Stimulated activated naive CD4-positive, alpha-beta T cell treated with Interleukin-2 at 50 U/mL for 16 hours (primary cell): ENCODE measurements at places on chromosomes 5 and 9.

DNA sequence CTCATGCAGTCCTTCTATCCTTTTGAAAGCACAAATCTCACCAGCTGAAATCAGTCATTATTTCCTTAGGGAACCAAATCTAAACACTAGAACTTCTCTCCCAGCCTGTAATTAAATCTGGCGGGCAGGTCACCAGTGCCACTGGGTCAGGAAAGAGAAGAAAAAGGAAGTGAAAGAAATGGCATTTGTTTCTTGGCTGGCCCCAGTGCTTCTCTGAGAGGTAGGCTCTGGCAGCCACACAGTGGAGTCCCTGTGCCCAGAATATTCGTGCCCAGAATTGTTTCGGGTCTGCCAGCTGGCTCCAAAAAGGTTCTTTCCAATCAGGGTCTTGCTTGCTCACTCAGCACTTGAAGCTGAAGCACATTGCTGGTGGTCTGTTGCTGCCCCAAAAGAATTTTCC is 133.9 kb upstream of the MTAP start:
- no peak for DNase-seq

GRCh38 chr9:134130503-134131375 is 5.1 kb upstream of the WDR5 start:
- DNase-seq: no peak

GRCh38 chr9:91043056-91043810 is 241.6 kb downstream of the SYK start:
- DNase-seq: no peak

DNA sequence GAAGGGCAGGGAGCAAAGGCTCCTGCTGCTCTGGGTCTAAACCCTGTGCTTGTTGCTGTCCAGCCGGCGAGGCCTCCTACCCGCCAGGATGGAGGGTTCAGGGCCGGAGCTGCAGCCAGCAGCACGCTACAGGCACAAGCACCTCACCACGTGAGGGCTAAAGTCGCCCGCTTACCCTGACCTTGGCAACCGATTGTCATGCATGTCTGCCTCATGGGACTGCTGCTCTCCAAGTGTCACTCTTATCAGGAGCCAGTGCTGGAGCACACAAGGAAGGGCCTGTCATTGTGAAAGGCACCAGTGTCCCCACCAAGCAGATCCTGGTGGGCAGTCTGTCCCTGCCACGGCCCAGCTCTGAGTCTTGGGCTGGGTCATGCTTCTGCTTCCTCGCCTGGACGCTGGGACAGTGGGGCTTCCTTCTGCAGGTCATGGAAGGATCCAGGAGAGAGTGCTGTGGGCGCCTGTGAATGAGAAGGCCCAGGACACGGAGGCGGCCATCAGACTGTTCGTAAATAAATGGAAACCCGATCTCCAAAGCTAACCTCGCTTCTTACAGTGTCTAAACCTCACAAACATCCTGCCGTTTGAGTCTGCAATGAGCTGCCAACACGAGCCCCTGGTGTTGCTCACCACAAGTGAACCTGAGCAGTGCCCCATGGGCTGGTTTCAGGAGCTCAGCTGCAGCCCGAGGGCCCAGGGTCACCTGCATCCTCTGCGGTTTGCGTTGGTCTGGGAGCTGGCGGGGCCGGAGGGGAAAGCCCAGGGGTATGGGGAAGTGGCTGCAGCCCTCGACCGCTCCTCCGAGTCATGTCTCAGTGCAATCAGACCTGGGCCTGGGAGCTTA is 58.2 kb upstream of the RXRA start:
- DNase-seq: no peak

DNA sequence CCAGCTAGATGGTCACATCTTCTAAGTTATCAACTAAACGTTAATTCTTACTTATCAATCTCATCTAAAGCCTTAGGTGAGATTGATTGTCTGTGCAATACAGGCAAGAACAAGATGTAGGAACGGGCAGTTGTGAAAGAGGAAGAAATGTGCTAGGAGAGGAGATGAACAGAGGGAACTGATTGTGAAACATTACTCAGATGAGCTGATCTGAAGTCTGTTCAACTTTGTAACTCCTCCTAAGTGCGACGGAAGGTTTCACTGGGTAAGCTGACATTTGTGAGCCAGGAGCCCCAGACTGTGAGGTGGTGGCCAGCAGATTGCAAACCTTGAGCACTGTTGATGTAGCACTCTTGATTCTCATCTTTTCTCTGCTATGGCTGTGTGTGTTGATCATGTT is 204.1 kb downstream of the CD180 start:
- no peak for DNase-seq

GRCh38 chr5:64865662-64866061 is 96.9 kb downstream of the CWC27 start:
- DNase-seq: no peak

- no peak for DNase-seq
Observed at GRCh38 chr9:125659201-125659840, 47.7 kb downstream of the MAPKAP1 start.

GRCh38 chr9:69671311-69671878 is 776 bp downstream of the APBA1 start:
- DNase-seq: no peak

- no peak for DNase-seq
Observed at GRCh38 chr9:75907329-75907728, 16.9 kb downstream of the PCSK5 start.

DNA sequence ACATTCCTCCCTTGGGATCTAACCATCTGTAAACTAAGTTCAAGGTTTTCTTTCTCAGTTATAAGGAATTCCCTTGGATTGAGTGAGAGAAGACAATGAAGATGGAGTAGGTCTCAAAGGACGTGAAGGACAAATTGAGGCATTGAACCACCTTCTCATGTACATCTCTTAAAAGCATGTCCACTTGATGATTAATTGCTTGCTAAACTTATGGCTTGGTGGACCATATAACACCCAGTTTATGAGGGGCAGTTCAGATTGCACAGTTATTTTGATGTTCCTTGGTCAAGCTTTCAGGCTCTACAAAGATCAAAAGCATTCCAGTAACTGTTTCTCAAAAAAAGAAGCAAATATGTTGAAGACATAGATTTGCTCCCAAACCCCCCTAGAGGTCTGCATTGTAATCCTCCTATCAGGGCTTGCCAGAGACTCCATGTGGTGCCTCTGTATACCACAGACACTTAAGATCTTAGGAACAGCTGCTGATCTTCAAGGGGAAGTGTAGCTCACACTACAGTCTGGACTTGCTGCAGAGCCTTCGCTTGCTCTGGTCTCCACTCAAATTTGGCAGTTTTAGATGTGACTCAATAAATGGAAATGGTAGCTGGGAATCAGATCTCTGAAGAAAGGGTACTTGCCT is 56.9 kb upstream of the ALDH1A1 start:
- no peak for DNase-seq

GRCh38 chr9:108766626-108767161 is 89.1 kb downstream of the ACTL7B start:
- DNase-seq: no peak

DNA sequence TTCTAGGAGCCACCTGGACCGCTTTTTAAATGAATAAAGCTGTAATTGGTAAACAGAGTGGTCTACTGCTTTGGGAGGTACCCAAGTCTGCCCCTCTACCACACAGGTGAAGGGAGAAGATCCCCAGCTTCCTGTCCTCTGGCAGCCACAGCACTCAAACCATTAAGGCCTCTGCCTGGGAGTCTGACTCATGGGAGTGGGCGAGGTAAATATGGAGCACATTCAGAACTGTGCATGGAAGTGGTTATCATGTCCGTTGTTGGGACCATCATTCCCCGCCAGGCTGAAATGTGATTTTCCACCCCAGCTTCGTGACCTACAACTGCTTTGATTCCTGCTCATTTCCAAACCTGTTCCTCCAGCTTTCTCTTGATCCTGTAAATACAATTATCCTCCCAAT is 59.5 kb upstream of the ALDH1B1 start:
- DNase-seq: no peak

- no peak for DNase-seq
Observed at GRCh38 chr5:20105915-20106314, 117.9 kb upstream of the CDH18 start.

DNA sequence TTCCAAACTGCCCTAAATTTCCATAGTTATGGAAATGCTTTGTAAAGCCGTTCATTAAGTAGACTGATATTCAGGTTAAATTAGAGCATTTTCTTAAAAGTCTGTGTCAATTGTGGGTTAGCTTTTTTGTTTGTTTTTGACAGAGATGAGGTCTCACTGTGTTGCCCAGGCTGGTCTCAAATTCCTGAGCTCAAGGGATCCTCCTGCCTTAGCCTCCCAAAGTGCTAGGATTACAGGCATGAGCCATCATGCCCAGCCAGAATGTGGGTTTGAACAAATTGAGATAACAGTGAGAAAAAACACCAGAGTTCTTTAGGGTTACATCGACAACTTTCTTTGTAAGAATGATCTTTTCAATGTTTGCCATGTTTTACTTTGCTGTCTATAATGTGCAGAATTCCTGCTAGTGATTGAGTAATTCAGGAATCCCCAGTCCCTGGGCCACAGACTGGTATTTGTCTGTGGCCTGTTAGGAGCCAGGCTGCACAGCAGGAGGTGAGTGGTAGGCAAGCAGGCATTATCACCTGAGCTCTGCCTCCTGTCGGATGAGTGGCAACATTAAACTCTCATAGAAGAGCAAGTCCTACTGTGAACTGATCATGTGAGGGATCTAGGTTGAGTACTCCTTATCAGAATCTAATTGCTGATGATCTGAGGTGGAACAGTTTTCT is 80.5 kb downstream of the RAI14 start:
- DNase-seq: no peak

- DNase-seq: no peak
Observed at GRCh38 chr5:159430361-159431012, 100.2 kb upstream of the IL12B start.

- DNase-seq: no peak
Observed at GRCh38 chr5:125198270-125198974, 452.0 kb upstream of the ZNF608 start.

DNA sequence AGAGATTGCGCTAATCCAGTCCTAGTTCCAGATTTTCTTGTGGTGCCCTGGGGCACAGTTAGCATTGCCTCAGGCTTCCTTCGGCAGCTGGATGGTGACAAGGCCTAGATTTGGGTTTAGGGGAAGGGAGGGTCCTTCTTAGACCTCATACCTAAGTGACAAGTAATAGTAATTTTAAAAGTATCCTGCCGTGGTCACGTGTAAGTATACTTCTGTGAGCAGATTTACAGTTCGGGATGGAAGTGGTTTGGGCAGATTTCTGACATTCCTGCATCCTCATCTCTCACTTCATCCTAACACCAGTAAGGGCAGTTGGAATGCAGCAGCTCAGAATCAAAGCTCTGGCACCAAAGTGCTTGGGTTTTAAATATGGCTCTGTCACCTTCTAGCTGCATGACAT is 71.6 kb downstream of the LRRC70 start:
- DNase-seq: no peak

DNA sequence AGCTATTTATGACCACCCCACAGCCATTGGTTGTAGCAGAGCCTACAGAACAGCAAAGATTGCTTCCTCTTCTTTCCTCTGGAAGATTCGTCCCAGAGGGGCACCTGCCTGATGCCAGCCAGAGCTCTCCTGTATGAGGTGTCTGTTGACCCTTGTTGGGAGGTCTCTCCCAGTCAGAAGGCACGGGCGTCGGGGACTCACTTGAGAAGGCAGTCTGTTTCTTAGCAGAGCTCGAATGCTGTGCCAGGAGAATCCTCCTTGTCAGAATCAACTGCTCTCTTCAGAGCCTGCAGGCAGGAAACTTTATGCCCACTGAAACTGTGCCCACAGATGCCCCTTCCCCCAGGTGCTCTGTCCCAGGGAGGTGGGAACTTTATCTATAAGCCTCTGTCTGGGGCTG is 479.5 kb upstream of the IZUMO3 start:
- no peak for DNase-seq

DNA sequence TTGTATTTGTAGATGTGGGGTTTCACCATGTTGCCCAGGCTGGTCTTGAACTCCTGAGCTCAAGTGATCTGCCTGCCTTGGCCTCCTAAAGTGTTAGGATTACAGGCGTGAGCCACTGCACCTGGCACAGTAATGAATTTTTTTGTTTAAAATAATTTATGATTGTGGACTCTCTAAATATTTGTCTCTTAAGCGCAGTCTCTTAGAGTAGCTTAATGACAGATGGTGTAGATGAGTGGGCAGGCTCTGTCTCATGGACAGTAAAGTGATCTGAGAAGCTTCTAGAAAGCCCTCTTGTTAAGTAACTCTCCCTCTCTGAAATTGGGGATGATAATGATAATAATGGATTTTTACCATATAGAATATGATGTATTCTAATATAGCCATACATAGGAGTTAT is 47.5 kb upstream of the KIAA1958 start:
- no peak for DNase-seq

DNA sequence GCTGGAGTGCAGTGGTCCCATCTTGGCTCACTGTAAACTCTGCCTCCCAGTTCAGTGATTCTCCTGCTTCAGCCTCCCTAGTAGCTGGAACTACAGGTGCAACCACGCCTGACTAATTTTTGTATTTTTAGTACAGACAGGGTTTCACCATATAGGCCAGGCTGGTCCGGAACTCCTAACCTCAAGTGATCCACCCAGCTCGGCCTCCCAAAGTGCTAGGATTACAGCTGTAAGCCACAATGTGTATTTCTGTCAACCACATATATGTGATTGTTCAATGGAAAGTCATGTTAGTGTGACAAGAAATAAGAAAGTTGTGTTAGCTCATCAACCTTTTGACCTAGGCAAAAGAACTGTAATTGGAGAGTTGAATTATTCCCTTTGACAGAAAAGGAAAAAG is 677.1 kb upstream of the CHD1 start:
- no peak for DNase-seq

- no peak for DNase-seq
Observed at GRCh38 chr9:128211186-128211980, 8.2 kb downstream of the DNM1 start.

GRCh38 chr9:129289131-129289731 is 111.2 kb upstream of the IER5L start:
- DNase-seq: no peak

- no peak for DNase-seq
Observed at GRCh38 chr9:13412331-13412730, 132.8 kb upstream of the MPDZ start.

- DNase-seq: no peak
Observed at GRCh38 chr9:101037430-101037829, 8.9 kb downstream of the PLPPR1 start.

- DNase-seq: no peak
Observed at GRCh38 chr5:151509231-151509630, 61.8 kb downstream of the SLC36A1 start.

DNA sequence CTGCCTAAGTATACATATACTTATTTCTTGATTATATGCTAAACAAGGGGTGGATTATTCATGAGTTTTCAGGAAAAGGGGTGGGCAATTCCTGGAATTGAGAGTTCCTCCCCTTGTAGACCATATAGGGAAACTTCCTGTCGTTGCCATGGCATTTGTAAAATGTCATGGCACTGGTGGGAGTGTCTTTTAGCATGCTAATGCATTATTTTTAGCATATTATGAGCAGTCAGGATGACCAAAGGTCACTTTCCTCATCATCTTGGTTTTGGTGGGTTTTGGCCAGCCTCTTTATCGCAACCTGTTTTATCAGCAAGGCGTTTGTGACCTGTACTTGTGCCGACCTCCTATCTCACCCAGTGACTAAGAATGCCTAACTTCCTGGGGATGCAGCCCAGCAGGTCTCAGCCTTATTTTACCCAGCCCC is 80.9 kb downstream of the ALDH7A1 start:
- no peak for DNase-seq
